ENCODE measurements at places on chromosomes 7 and 10.

- peak; percentile 53 for DNase-seq
Observed at GRCh38 chr7:77199013-77199966, at the start of gene FGL2. Gene FGL2, minus strand, starts transcription at chr7:77199819. Its CDS starts 26 bp downstream, at chr7:77199793.

DNA sequence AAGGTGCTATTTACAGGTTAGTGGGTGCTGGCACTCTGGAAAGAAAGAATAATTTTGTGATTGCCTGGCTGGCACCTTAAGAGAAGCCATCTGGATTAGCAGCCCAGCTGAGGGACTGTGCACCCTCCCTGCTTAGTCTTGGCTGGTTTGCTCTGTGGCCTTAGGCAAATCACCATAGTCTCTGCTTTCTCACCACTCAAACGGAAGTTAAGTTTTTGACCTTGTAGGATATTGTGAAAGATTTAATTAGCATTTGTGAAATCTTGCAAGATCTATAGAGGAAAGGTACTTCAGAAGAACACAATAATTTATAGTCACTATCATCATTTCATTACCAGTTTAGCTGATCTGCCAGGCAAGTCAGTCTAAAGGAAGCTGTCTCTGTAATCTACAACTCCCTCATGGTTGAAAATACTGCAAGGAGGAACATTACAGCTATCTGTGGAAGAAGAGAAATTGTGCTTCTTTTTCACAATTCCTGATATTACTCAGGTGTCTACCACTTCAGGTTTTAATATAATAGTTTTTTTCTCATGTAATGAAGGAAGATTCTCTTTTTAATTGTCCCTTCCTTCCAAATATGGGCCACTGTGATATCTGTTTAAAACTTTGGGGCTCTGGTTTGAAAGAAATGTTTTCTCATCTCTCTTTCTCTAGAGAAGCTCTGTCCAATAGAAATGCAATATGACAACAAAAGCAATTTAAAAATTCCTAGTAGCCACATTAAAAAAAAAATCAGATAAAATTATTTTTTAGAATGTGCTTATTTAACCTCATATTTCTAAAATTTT is 219.6 kb downstream of the PTEN start:
- DNase-seq = no peak

- no peak for DNase-seq
Observed at GRCh38 chr7:30912021-30912730, 523 bp downstream of the AQP1 start.

DNA sequence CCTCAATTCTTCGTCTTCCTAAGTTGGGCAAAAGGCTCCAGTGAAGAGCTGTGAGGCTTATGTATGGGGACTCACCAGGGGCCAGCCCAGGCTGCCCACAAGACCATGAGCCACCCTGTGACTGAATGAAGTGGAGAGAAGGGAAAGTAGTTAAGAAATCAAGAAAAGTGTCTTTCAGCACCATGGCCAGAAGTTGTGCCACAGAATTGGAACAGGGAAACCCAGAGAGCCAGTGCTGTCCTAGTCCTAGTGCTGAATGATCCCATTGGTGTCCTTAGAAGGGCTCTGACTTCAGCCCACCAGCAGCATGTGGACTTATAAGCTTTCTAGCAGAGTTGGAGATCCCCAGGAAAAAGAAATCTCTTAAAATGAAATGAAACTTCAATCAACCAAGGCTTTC is 37.0 kb upstream of the CCSER2 start:
- no peak for DNase-seq

DNA sequence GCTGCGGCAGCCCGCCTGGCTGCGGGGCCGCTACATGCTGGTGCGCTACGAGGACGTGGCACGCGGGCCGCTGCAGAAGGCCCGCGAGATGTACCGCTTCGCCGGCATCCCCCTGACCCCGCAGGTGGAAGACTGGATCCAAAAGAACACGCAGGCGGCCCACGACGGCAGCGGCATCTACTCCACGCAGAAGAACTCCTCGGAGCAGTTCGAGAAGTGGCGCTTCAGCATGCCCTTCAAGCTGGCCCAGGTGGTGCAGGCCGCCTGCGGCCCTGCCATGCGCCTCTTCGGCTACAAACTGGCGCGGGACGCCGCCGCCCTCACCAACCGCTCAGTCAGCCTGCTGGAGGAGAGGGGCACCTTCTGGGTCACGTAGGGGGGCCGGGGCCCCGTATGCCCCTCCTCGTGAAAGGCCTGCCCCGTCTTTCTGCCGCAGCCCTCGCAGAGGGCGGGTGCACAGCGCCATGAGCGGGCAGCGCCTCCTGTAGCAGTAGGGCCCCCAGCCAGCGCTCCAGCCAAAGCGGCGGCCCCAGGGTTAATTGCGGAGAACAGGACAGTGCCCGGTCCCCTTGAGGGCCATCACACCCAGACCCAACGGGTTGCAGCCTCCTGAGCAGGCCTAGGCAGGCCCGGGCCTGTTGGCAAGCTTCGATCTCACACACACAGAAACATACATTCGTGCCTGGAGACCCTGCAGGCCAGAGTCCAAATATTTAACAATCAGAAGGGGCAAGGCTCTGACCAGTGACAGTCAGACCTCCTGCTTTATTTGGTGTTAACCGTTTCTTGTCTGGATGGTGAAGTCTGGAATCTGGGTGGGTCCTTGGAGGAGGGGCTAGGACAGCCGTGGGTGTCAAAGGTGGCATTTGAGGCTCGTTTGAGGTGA is 44.1 kb downstream of the CHST3 start:
- DNase-seq = no peak

DNA sequence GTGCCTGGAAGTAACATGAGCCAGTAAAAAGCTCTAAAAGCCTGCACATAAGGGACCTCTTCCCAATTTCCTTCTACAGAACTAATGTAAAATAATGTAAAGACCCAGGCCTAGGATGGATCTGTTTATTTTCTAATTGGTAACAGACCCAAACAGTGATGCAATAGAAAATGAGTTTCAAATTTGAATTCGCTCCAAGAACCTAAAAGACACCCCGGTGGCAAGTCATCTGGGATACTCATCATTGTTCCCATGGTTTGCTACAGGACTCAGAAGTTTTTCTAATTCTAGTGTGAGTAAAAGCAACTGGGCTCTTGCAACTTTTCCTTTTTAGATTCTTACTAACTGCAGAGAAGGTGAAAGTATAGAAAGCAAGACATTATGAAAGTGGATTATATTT is 271.3 kb upstream of the CACNA2D1 start:
- DNase-seq = no peak

- DNase-seq = no peak
Observed at GRCh38 chr7:112167147-112167546, 39.1 kb downstream of the DOCK4 start.

GRCh38 chr7:130344271-130344866 is at the start of gene CPA5:
Gene CPA5, plus strand, starts transcription at chr7:130344816. Its CDS starts 1,670 bp downstream, at chr7:130346486.
- no peak for DNase-seq

GRCh38 chr7:128081808-128082207 is 50.6 kb upstream of the LRRC4 start:
- no peak for DNase-seq

GRCh38 chr10:130854151-130854550 is 457.4 kb downstream of the TCERG1L start:
- DNase-seq = no peak

GRCh38 chr10:22854935-22855421 is 72.9 kb upstream of the ARMC3 start:
- no peak for DNase-seq

GRCh38 chr7:152383341-152384234 is 52.2 kb downstream of the KMT2C start:
- no peak for DNase-seq

DNA sequence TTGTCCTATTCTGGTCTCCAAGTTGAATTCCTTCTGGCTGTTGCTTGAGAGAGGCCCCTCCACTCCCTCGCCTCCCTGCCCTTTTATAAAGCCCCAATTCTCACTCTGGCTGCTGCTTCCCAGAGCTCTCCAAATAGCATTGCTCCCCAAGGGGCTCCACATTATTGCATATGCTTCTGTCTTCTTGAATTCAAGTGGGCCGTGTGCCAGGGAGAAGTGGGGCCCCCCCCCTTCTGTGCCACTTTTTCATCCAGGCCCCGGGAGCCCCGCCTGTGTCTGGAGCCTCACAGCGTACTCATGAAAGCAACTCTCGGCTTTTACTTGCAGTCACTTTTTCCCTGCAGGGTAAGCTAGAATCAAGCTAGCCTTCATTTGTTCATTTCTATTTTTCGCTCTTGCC is 265.1 kb downstream of the CCSER2 start:
- DNase-seq = no peak

DNA sequence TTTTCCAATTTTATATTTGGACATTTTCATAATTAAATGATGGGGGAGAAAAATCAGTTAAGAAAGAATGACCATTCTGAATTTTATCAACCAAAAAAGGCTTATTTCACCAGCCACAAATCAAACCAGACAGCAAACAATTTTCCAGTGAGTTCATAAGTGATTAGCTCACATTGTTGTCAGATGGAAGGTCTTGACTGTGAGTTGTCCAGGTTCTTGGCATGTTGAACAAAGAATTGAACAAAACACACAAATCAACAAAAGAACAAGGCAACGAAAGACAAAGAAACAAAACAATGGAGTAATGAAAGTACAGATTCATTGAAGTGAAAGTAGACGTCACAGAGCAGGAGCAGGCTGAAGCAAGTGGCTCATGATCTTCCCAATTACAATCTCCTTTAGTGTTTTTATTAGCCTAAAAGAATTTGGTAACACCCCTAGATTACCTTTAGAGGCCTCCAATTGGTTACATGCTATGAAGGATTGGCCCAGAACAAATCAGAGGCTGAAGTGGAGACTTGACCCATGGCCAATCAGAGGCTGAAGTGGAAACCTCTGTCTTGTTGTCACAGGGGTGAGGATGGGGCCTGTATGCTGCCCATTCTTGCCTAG is 248.7 kb downstream of the NEBL start:
- DNase-seq = no peak

DNA sequence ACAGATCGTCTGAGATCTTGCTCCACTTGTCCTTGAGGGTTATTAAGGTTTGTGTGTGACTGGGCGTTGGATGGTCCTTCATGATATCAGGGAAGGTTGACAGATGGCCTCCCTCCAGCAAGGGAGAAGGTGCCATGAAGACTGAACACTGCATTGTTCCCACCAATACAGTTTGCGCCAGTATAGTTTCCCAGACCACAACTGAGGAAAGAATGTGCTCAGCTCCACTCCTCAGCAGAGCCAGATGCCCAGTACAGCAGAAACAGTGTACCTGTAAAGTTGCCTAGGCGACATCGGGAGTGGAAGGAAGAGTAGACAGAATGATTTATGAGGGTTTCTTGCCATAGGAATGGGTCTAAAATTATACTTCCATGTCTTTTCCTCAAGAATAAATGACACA is 137.5 kb downstream of the ST7 start:
- DNase-seq = no peak
